ENCODE measurements at places on chromosomes 2 and 18. TPM values are rescaled to one million over a fixed set of nuclear protein-coding genes. Genes with fewer than 3 reads are reported as not detected.

Gene MDH1B
- total RNA-seq: 1.8 TPM

Gene ALKAL2
- 2.8 TPM for total RNA-seq

Gene SEC11C
- 88.1 TPM for total RNA-seq

- DNase-seq: peak; percentile 77
Measured at GRCh38 chr2:39488450-39488849, 51.4 kb upstream of the MAP4K3 start.

DNA sequence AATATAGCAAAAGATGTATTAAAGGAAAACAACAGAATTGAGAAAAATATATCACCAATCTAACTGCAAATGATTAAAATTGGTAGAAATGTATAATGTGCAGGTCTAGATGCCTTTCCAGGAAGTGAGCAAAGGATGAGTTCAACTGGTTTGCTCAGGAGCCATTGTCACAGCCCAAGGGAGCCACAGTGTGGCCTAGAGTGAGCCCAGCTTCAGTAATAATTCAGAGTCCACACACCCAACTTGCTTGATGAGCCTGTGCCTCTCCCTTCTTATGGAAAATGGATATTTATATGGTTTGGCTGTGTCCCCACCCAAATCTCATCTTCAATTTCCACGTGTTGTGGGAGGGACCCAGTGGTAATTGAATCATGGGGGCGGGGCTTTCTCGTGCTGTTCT lies 92.2 kb upstream of the ASAP2 start:
- DNase-seq: no peak

- DNase-seq: no peak
Measured at GRCh38 chr2:25305775-25306174, 36.0 kb downstream of the DNMT3A start.

GRCh38 chr18:3688690-3689089 lies 238.7 kb downstream of the TGIF1 start:
- DNase-seq: peak; percentile 95

DNA sequence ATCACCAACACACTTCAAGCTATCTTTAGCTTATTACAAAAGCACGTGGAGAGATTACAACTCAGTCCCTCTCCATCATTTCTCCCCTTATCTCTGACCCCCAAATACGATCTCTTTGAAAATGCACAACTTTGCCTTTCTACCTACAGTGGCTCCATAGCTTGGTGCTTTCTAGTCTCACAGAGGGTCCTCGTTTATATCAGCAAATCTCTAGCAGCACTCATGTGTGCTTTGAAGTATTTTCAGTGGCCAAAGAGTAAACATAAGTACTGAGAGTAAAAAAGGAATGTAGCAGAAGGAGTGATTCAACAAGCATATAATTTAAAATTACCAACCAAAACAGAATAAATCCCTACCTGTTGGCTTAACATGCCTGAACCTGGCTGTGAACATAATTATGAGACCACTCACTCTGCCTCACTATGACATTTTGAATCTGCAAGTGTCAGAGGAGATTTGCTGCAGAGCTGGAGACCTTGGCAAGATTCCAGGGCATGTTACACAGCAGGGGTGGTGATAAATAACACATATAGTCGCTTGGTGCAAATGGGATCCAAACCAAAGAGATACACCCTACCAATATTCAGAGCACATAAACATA lies 54.6 kb downstream of the LAMA3 start:
- no peak for DNase-seq

DNA sequence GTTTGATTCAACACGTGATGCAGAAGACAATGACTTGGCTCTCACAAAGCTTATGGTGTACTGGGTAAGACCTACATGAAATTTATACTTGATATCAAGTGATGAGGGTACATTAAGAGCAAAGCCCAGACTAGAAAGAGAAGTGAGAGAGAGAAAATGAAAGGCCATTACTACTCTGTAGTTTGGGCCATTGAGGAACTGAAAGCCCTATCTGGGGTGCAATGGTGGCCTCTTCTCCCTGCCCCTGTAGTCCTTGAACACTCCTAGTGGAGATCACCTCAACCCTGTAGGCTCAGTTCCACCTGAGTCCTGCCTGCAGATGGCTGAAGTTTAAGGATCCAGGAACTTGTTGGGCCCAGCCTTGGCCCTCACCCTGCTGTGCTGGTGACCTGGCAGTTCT lies 569.8 kb upstream of the MEX3C start:
- no peak for DNase-seq

DNA sequence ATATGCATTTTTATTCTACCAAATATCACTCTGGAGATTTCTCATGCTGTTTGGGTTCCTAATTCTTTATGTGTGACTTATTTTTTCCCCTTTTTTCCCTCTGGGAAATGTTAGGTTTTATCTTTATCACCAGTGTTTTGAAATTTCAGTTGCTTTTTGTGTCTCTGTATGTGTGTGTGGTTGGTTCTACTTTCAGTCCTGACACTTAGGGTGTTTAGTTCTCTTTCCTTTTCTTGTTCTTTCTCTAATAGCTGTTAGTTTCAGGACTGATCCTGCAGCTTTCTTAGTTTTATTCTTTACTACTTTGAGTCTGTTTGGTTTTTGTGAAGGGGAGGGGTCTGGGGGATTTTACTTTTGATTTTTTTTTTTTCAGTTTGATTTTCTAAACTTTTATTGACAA lies 23.1 kb downstream of the PPM1B start:
- no peak for DNase-seq

GRCh38 chr18:45652303-45653080 lies 37.2 kb downstream of the SLC14A2 start:
- DNase-seq: no peak

- DNase-seq: no peak
Measured at GRCh38 chr18:74456017-74456348, 1.1 kb downstream of the DIPK1C start.

GRCh38 chr2:127771756-127772155 lies 39.2 kb downstream of the WDR33 start:
- no peak for DNase-seq

GRCh38 chr2:149290662-149291061 lies 39.7 kb upstream of the LYPD6 start:
- no peak for DNase-seq

All from kidney epithelial cell (primary cell).